ENCODE measurements at places on chromosomes 5 and 9.

DNA sequence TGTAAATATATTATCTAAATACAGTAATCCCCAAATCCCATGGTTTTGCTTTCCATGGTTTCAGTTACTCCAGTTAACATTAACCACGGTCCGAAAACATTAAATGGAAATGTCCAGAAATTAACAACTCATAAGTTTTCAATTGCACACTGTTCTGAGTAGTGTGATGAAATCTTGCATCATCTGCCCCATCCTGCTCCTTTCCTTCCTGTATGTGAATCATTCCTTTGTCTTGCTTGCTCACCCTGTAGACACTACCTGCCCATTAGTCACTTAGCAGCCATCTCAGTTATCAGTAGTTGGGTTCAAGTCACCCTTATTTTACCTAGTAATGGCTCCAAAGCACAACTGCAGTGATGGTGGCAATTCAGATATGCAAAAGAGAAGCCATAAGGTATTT is 1568.5 kb upstream of the WWC1 start:
- DNase-seq, result no peak

DNA sequence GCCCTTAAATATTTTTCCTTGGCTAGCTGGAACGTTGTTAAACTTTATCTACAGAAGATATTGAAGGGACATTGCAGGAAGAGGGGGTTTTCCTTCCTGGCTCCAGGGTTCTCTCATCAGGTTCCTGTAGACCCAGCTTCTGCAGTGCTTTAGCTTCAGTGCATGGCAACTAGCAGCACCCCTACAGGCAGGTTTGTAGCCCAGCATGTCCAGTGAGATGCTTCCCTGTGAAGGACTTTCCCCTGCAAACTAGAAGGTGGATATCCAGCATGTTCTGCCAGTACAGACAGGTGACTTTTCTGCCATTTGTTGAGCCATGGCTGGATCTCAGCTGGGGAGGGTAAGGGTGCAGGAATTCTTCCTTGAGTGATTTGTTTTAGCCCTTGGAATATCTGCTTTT is 10.4 kb downstream of the CCL28 start:
- DNase-seq, result no peak

GRCh38 chr5:51518607-51519006 is 135.4 kb downstream of the ISL1 start:
- DNase-seq, result no peak

GRCh38 chr5:82405618-82406204 is 127.6 kb upstream of the RPS23 start:
- DNase-seq, result no peak

DNA sequence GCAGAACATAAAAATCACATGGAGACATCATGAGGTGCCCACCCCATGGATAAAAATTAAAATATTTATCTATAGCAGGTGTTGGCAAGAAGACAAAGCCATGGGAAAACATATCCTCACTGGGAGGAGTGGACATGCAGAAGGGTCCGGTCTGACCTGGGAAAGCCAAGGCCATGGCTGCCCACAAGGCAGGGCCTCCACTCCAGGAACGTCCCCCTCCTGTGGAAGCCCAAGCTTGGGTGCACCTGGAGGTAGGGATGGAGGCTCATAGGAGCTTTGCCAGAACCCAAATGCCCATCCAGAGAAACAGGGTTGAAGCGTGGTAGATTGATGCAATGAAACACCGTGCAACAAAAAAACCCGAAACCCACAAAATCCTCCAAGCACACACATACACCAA is 81.4 kb upstream of the COL5A1 start:
- no peak for DNase-seq

GRCh38 chr5:1526681-1527131 is 2.9 kb upstream of the LPCAT1 start:
- no peak for DNase-seq

GRCh38 chr5:39440192-39440957 is 15.6 kb upstream of the DAB2 start:
- no peak for DNase-seq

- DNase-seq, result no peak
Measured at GRCh38 chr9:129306318-129306973, 128.4 kb upstream of the IER5L start.

- DNase-seq, result no peak
Measured at GRCh38 chr5:72662305-72662704, 154.2 kb upstream of the TNPO1 start.

DNA sequence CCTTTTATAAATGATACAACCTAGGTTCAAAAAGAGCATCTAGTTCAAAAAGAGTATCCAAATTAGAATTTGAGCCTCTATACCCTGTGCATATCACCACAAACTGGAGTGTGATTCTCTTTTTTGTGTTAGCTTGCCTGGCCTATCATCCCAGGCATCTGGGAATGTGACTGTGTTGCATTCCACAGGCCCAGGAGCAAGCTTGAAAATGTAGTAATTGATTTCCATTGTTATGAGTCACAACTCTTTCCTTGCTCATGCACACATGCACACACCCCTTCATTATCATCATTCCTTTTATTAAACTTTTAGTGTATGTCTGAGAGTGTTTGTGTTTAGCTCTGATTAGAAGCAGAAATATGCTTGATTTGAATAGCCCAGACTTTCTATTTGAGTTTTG is 75.2 kb downstream of the FCHO2 start:
- no peak for DNase-seq

- no peak for DNase-seq
Measured at GRCh38 chr9:87334366-87334765, 163.3 kb upstream of the DAPK1 start.

GRCh38 chr9:132555528-132555927 is 26.9 kb upstream of the BARHL1 start:
- DNase-seq, result no peak

DNA sequence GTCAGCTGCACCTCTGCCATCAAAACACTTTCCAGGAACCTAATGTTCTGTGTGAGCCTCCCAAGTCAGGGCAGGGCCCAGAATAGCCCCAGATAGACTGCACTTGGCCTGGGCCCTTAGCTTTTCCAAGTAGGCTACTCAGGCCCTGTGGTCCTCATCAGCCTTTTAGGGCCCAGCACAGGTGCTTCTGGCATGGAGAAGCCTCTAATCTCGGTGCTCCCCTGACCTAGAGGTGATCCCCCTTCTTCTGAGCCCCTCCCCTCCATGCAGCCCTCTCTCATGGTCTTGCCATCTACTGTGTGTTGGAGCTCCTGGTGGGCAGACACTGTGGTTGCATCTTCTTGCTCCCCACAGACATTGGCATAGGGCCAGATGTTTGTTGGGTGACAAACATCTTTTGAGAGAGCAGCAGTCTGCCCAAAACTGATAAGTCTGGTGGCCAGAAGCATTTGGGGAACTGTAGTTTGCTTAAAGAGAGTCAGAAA is 28.1 kb downstream of the FRMPD1 start:
- no peak for DNase-seq

GRCh38 chr5:147628058-147628895 is 118.4 kb upstream of the DPYSL3 start:
- DNase-seq, result peak; percentile 71

DNA sequence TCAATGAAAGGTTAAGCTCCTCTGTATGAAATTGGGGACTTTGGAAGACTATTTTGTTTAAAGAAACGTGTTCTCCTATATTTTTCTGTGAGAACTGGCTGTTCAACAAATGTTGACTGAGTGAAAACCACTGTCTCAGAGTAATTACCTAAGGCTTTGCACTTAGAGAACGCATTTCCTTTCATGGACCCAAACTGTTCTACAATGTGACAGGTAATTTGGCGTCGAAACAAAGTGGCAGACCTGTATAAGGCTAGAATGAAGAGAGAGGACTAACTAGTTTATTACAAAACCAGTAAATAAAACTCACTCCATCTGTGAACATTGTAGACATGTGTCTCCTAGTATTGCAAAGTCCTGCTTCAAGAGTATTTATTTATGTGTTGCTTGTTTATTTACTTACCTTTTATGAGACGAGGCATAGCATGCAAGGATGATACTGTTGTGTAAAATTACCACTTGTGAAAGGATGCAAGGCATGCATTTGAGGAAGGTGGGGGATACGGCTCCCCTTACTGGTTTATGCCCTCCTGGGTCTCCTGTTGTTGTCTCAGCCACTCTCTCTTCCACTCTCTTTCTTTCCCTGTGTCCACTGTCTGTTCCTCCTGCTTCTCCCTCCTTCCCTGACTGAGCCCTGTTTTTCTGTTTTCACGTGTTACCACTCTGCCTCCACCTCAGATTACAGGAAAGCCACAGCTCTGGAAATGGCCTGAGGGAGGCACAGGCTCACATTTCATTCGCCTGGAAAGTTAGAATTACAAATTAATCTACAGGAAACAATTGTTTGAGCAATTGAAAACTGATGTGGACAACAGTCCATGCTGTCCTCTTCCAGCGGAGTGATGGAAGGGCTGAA is 444.0 kb upstream of the ZNF608 start:
- DNase-seq, result no peak

DNA sequence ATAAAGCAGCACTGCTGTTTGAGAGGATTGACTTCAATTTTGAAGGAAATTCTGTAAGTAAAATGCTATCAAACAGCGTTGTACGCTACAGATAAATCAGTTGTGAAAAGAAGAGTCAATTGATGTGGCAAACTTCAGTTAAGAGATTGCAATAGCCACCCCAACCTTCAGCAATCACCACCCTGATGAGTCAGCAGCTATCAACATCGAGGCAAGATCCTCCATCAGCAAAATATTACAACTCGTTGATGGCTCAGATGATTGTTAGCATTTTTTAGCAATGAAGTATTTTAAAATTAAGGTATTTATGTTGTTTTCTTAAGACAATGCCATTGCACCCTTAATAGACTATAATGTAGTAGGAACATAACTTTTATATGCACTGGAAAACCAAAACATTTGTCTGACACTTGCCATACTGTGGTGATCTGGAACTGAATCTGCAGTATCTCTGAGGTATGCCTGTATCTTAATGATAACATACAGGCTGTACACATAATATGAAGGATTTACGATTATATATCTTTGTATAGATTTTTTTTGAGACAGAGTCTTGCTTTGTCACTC is 47.5 kb downstream of the VPS13A start:
- no peak for DNase-seq

DNA sequence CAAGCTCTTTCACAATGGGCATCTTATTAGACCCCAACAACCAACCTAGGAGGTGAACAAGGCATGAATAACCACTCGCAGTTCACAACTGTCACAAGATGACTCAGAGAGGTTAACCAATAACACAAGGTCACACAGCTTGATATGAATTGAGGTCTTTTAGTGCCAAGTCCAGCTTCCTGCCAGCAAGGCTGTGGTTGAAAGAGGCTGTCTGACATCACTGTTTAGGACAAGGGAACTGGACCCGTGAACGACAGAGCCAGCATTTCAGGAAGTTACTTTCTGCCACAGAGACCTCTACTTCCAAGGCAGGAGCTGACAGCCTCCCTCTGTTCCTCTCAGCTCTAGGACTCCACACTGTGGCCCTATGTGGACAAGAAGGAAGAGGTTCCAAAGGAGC is 53.4 kb upstream of the ALDH1B1 start:
- DNase-seq, result no peak

- no peak for DNase-seq
Measured at GRCh38 chr9:97529363-97530076, 28.1 kb downstream of the TMOD1 start.

- DNase-seq, result no peak
Measured at GRCh38 chr5:131386779-131387178, 122.9 kb downstream of the CDC42SE2 start.

- DNase-seq, result peak; percentile 32
Measured at GRCh38 chr5:43661102-43661501, 58.1 kb downstream of the NNT start.

- DNase-seq, result no peak
Measured at GRCh38 chr9:109894921-109895758, 115.1 kb downstream of the PALM2AKAP2 start.

GRCh38 chr5:115374057-115374775 is 77.8 kb upstream of the CCDC112 start:
- no peak for DNase-seq

- DNase-seq, result no peak
Measured at GRCh38 chr5:176877793-176878331, 21.3 kb downstream of the HK3 start.

GRCh38 chr9:87006956-87007355 is 59.6 kb upstream of the GAS1 start:
- no peak for DNase-seq

- no peak for DNase-seq
Measured at GRCh38 chr9:130997395-130997684, 11.6 kb upstream of the LAMC3 start.

GRCh38 chr9:123225995-123226394 is 42.4 kb downstream of the STRBP start:
- DNase-seq, result no peak

GRCh38 chr5:107301999-107302398 is 368.7 kb downstream of the EFNA5 start:
- DNase-seq, result no peak

DNA sequence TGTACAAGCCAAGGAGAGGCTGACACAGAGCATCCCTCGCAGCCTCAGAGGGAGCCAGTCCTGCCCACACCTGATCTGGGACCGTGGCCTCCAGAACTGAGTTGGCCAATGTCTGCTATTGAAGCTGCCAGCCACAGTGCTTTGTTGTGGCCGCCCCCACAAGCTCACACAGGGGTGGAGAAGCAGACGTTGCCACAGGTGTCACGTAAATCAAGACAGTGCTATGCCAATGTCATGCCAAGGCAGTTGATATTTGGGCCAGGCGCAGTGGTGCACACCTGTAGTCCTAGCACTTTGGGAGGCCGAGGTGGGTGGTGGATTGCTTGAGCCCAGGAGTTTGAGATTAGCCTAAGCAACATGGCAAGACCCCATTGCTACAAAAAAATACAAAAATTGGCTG is 17.3 kb upstream of the TERT start:
- DNase-seq, result peak; percentile 41

DNA sequence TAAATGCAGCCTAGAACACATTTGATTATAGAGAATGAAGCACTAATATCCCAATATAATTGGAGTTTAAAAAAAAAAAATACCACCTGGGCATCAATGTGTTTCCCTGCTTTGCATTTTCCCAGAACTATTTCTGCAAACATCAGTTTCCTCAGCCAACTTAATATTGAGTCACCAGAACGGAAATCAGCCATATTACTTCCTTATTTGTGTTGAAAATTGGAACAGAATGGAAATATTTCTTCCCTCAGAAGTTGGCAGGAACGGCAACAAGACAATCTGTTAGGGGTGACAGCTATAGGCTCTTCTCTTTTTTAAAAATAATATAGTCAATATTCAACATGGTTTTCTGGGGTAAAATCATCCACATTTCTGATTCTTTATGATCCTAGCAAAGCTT is 4.0 kb downstream of the MFAP3 start:
- DNase-seq, result no peak

DNA sequence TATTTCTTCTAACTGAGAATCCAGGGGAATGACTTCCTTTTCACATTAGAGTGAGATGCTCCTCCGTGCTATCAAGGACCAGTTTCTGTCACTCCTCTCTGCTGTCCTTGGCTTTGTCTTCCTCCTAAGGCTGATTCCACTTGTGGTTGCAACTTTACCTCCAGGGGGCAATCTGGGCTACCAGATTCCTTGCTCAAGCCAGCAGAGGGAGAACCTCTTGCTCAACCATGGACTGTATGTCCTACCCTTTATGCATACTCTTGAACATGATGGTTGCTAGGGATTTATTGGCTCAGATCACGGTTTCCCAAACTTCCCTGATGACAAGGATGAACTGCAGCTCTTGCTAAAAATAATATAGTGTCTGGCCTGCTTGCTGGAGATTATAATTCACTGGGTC is 24.0 kb downstream of the NNT start:
- DNase-seq, result peak; percentile 28

GRCh38 chr9:127589955-127590370 is 22.1 kb upstream of the STXBP1 start:
- DNase-seq, result peak; percentile 48

GRCh38 chr9:69342769-69343168 is 17.8 kb downstream of the ENTREP1 start:
- no peak for DNase-seq

GRCh38 chr9:96395964-96396363 is 12.5 kb upstream of the SLC35D2 start:
- no peak for DNase-seq

All from MM.1S (cell line).